ENCODE measurements at places on chromosomes 12 and 14.

DNA sequence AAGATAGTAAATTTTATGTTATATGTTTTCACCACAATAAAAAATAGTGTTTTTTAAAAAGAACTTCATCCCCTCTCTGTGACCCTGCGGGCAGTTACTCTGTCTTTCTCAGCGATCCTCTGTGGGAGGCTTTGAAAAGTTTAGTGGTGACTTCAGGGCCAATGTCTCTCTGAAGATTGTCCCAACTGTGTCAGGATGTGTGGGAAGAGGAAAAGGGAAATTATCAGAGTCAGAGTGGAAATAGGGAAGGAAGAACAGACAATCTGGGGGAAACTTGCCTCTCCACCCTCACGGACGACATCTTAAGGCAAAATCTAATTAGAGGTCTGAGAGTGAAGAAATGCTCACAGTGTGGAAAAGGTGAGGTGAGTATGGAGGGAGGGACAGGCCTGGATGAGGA lies 3.5 kb upstream of the OR10P1 start:
- no peak for DNase-seq

DNA sequence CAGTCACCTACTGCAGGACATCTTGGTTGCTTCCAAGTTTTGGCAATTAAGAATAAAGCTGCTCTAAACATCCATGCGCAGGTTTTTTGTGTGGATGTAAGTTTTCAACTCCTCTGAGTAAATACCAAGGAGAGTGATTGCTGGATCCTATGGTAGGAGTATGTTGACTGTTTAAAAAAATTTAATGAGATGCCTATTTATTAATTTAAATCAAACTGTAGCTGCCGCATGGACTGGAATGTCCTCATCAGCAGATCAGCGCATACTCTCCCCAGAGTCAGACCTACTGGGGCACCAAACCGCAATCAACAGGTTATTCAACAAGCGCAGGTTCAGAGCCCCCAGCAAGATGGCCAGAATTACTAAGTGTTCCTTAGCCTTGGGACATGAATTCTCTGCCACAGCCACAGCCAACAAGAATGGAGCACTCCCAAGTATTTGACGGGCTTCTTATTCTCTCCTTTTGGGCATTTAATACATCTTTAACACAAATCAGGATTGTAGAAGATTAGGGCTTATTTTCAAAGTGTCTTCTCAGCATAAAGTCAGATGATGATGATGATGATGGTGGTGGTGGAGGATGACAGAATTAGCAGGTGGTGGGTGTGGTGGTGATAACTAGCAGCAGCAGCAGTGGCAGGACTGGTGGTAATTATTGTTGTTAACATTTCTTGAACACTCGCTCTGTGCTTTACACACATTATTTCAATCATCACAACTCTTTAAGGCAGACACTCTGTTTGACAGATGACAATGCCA lies 170.7 kb downstream of the CHST11 start:
- no peak for DNase-seq

GRCh38 chr12:125773033-125773640 lies 707.9 kb downstream of the AACS start:
- no peak for DNase-seq

- DNase-seq: no peak
These were observed 163.8 kb downstream of the RPL10L start for GRCh38 chr14:46487582-46488350.

DNA sequence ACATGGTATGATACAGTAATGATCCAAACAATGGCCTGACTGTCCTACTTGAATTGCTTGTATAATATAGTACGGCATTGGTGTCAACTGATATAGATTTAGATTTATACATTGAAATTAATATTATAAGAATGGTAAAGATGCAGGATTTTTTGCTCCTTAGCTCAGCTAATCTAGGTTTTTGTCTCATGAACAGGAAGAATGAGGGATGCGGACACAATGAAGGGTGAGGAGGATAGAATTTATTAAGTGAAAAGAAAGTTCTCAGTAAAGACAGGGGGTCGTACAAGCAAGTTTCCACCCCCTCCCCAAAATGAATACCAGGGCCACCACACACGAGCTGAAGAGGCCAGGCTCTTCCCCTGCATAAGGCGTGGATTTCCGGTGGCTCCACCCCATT lies 96.1 kb downstream of the KCNA5 start:
- no peak for DNase-seq

- DNase-seq: peak; percentile 87
These were observed 65.3 kb upstream of the PTPRR start for GRCh38 chr12:70985850-70986249.

DNA sequence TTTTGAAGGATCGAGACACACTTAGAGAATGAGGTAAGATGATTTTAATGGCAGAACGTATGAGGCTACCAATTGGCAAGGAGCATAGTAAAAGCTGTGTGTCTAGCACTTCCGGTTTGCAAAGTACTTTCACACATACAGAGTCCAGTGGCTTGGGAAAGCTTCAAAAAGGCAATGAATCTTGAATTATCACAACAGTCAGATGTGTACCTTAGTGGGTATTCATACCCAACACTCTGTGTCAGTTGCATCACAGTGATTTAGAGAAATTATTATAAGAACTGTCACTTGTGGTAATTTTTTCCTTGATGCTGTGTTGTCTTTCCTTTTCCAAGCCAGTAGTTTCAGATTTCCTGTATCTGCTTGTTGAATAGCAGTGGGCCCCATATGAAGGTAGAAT lies 424.1 kb downstream of the PCNX1 start:
- no peak for DNase-seq

GRCh38 chr14:29815016-29815674 lies 112.5 kb downstream of the PRKD1 start:
- DNase-seq: no peak

GRCh38 chr14:93230539-93230938 lies 23.5 kb downstream of the UBR7 start:
- no peak for DNase-seq

GRCh38 chr14:41299924-41300323 lies 306.8 kb upstream of the LRFN5 start:
- no peak for DNase-seq

GRCh38 chr12:102512523-102512922 lies 32.2 kb upstream of the IGF1 start:
- no peak for DNase-seq

GRCh38 chr12:100395811-100396210 lies 38.9 kb downstream of the SLC17A8 start:
- DNase-seq: no peak

GRCh38 chr12:54602661-54603060 lies 14.2 kb upstream of the PPP1R1A start:
- no peak for DNase-seq

Data from fibroblast of the conjunctiva (primary cell).